ENCODE measurements at places on chromosomes 7 and 10.

GRCh38 chr10:88106366-88106765 lies 242.9 kb downstream of the PTEN start:
- DNase-seq, result no peak

DNA sequence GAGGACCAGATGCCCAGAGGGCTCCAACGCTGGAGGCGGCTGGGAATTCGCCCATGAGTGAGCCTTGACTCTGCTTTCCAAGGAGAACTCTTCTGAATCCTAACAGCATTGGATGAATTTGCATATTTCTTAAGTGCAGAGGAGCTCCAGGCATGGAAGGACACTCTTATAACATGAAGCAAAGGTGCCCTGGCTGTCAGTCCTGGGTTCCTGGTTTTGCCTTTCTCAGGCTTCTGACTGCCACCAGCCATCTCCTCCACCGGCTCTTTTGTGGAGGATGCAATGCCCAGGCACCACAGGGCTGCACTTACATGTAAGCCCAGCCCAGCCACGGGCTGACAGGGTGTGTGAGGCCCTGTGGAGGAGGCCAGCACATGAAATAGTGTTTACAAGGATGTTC lies 8.2 kb downstream of the CLRN3 start:
- DNase-seq, result no peak

DNA sequence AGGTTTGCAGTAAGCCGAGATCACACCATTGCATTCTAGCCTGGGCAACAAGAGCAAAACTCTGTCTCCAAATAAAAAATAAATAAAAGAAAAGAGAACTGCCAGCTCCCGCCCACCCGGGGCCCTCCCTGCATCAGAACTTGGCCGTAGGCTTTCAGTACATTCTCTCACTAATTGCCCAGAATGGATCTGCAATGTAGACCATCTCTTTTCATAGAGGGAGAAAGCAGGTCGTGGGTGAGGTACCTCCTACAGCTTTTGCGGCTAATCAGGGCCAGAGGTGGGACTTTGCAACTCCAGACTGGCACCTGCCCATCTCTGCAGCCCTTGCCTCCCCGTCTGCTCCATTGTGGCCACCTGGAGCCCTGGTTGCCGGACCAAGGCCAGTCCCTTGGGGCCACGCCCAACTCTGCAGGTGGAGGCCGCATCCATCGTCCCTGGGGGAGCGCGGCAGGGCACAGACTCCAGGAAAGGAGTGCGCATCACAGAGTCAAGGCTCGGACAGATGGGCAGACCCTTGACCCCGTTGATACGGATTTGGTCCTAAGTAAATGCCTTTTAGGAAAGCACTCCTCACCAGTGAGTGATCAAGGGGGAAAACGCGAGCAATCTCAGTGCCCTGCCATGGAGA lies 179.1 kb upstream of the SH2B2 start:
- DNase-seq, result no peak

DNA sequence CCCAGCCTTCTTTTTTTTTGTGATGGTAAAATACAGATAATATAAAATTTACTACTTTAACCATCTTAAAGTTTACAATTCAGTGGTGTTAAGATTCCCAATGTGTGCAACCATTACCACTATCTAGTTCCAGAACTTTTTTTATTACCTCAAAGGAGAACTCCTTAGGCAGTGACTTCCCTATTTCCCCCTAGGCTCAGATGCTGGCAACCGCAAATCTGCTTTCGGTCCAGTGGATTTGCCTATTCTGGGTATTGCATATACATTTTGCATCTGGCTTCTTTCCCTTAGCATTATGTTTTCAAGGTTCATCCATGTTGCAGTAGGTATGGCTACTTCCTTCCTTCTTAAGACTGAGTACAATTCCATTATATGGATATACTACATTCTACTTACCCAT lies 56.5 kb downstream of the AFAP1L2 start:
- no peak for DNase-seq

GRCh38 chr10:72123616-72124015 lies 35.3 kb upstream of the SPOCK2 start:
- no peak for DNase-seq

GRCh38 chr10:128896116-128896795 lies 570.8 kb upstream of the MGMT start:
- no peak for DNase-seq

DNA sequence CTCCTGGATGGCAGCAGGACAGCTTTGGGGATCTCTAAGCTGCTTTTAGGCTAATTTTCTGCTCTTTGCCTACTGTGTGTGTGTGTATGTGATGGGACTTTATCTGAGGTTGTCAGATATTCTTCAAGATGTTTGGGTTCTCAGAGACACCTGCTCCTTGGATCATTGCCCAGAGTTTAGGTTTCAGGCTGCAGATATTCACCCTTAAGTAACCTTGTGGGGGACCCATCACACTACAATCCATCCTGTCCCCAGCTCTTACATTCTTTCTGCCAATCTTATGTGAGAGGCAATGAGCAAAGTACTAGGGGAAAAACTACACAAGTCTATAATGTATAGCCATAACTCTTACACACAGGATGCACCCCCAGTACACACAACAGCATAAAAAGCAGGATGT lies 263.0 kb upstream of the ZWINT start:
- no peak for DNase-seq

- no peak for DNase-seq
Measured at GRCh38 chr7:157271991-157272324, 64.8 kb upstream of the DNAJB6 start.

DNA sequence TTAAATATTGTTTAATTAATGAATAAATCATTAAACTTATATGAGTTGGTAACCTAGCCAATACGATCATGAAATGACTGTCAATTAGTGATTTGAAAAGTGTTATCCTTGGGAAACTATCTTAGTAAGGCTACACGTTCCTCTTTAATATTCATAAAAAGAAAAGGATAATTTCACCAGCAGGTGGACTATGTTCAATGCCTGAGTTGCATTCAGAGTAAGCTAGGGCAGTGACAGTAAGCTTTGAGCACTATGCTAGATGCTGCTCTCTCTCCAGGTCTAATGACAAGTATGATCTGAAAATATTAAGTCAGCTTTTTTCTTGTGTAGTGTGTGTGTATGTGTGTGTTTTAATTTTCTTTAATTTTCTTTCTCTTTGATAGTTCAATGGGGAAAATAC lies 486.3 kb upstream of the PCDH15 start:
- no peak for DNase-seq

GRCh38 chr7:55273186-55273980 lies 91.8 kb upstream of the LANCL2 start:
- DNase-seq, result no peak

DNA sequence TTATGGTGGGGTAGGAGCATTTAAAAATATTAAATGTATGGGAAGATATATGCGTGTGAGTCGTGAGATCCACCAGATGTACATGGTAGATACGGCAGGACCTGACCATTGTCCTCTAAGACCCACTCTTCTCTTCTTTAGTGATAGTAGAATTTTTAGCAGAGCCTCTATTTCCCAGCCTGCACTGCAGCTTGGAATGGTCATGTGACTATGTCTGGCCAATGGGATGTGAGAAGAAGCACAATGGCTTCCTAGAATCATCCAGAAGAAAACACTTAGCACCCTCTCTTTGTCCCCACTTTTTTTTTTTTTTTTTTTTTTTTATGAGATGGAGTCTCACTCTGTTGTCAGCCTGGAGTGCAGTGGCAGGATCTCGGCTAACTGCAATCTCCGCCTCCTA lies 86.6 kb upstream of the CYTH3 start:
- no peak for DNase-seq

GRCh38 chr10:62589689-62590088 lies 214.8 kb upstream of the ADO start:
- no peak for DNase-seq

GRCh38 chr7:107854989-107855388 lies 36.0 kb upstream of the DLD start:
- no peak for DNase-seq

DNA sequence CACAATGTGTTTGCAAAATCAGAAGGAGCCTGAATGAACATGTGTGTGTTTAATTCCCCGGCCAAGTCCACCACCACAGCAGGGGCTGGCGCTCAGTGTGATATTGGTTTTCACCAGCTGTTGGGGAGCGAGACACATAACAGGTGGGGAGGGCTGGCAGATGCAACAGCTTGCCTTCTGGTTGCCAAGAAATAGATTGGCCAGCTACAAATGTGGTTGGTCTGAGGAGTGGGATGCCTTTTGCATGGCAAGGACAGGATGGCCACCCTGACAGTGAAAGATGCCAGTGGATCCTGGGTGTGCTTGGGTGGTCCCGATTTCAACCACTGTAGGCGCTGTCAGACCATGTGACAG lies 292.5 kb upstream of the FZD8 start:
- DNase-seq, result no peak

- DNase-seq, result no peak
Measured at GRCh38 chr7:85114342-85114741, 72.5 kb downstream of the SEMA3D start.

Data from CD4-positive, alpha-beta T cell treated with Interleukin-12 subunit alpha and Interleukin-12 subunit beta, for 1 hour (primary cell).